ENCODE measurements at places on chromosomes 5 and 9.

DNA sequence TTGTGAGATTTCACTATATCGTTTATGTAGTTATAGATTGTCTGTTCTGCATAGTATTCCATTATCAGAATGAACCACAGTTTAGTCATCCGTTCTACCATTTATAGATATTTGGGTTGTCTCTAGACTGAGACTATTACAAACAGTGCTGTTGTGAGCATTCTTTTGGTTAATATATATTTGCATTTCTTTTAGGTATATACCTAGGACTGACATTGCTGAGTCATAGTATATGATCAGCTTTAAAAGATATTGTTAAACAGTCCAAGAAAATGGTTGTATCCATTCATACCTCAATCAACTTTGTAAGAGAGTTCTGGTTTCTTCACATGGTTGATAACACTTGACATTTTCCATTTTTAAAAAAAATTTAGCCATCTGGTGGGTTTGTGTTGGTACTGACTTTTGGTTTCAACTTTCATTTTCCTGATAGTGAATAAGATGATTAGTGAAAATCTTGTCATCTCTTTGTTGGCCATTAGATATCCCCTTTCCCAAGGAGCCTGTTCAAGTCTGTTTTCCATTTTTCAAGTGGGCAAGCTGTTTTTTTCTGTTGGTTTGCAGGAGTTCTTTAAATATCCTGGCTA, 22.9 kb upstream of the ADAM19 start:
- DNase-seq = no peak

- peak; percentile 89 for DNase-seq
Observed at GRCh38 chr5:42994555-42995359, 45.4 kb downstream of the ANXA2R start.

DNA sequence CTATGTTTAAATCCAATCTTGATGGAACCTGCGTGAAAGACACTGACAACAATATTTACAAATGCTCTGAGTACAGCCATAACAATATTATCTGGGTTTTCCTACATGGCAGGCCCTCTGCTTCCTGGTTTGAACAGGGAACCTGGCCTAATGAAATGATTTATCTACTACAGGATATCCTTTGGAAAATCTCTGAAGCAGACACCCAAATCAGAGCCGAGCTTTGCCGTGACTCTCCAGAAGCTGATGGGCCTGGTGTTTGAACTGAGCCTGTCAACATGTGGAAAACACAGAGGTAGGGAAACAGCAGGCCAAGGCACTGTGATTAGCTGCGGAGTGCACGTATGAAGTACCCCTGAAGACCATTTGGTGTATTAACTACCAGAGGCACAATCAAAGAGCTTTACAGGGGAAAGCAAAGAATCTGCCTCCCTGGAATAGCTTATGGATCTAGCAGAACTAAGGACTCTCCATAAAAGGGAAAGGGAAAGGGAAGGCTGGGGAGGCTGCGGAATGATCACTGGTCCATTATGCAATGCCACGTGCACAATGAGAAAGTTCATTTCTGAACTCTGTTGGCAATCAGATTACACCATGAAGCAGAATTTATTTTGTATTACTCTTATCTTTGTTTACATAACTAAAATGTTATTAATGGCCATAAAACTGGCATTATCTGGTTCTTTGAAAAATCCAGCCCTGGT, 321.9 kb downstream of the EBF1 start:
- no peak for DNase-seq

- DNase-seq = no peak
Observed at GRCh38 chr5:139492700-139493192, 10.2 kb upstream of the STING1 start.

DNA sequence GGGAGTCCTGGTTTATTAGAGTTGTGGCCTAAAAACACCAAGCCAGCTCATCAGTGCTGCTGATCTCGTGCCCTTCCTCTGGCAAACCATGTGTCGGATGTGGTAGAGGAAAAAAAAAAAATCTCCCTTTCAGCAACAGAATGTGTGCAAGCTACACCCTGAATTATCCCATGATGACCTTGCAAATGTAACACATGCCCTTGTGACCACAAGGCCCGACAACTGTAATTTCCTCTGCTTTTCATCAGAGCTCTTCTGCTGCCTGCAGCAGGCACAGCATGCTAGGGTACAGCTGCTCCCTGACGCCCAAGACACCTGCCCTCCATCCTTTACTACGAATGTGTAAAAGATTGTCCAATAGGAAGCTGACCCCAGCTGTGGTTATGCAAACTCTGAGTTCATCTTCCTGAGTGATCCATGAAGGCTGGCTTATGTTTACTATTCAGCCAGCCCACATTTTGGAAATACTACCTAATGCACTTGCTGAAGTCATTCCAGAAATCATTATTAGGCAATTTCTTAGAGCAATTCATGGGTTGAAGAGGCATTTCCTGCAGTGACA, 14.6 kb upstream of the BNC2 start:
- DNase-seq = peak; percentile 56

Data from glutamatergic neuron (in vitro differentiated cells).